Mammary microvascular endothelial cell (primary cell): ENCODE measurements at places on chromosomes 12 and 14. TPM values are rescaled to one million over a fixed set of nuclear protein-coding genes. Genes with fewer than 3 reads are reported as not detected.

TSPAN11 gene
- total RNA-seq, result 3.6 and 4.4 TPM in 2 replicates

HEBP1 gene
- total RNA-seq, result 24.2 and 31.5 TPM in 2 replicates

LRP1-AS gene
- not detected in 2 replicates for total RNA-seq

KLRC1 gene
- not detected in 2 replicates for total RNA-seq

CLEC1B gene
- total RNA-seq, result not detected in 2 replicates

GPR135 gene
- 0.74 and 0.93 TPM in 2 replicates for total RNA-seq
